Activated CD4-positive, alpha-beta T cell treated with anti-CD3 and anti-CD28 coated beads, Interleukin-2, Interleukin-4, amounts not matched to agents 100 ng/mL and 50 ng/mL, durations not matched to agents 16 hours and 8 hours (primary cell): ENCODE measurements at places on chromosomes 2 and 18.
A peak's percentile ranks its signal among the peaks of the same experiment; 100 is the strongest.

DNA sequence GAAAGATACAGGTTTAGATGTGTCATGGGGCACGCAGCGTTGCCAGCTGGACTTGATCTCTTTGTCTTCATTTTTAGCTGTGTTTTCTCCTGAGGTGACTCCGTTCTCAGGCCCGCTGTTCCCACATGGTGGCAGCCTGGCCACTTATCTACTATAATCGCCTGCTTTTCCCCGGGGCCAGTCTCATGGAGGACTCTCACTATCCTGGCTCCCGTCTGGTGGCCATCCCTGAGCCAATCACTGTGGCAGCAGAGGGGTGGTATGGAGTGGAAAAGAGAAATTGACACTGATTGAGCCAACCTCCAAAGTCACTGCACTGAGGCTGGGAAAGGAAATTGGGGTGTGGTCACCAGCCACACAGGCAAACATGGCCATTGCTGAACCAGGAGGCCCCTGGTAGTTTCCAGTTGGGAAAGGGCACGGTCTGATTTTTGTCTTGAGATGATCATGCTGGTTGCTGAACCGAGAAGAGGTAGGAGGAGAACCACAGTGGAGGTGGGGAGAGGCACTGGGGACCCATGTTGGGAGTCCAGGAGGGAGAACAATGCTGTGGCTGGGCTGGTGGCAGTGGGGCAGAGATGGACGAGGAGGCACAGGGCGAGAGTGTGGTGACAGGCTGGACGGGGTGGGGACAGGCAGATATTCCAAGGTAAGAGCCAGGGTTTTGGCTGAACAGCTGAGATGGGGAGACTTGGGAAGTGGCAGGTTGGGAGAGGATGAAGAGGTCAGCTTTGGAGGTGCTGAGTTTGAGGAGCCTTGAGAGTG lies 45.6 kb downstream of the KCNIP3 start:
- DNase-seq = no peak

DNA sequence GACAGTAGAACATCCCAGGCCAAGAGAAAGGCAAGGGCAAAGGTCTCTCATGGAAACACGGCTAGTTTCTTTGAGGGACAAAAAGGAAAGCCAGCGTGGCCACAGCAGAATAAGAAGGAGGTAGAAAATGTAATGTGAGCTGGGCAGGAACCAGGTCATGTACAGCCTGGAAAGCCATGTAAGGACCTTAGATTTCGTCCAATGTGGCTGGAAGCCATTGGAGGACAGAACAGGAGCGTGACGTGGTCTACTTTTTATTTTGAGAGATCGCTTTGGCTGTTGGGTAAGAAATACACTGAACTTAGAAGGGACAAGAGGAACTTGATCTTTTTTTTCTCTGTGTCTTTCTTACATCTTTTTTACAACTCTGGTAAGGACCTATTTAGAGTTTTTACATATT lies 57.8 kb upstream of the ANKRD44 start:
- DNase-seq = no peak

GRCh38 chr18:8762968-8763367 lies 57.6 kb downstream of the MTCL1 start:
- DNase-seq = no peak

GRCh38 chr18:2410688-2411087 lies 160.6 kb downstream of the METTL4 start:
- no peak for DNase-seq

DNA sequence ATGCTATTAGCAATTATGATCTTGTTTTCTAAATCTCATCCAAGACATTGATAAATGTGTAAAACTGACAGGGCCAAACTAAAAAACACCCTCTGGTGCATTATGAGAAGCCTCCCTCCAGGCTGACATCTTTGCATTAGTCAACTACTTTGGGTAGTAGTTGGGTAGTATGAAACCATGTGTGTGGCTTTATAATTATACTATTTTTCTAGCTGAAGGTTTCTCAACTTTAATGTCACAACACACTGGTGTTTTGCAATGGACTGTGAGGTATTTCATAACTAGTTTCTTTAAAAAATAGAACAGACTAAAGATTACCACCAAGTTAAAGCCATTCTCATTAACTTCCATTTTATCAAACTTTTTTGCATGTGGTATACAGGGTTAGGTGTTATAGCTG lies 73.1 kb upstream of the RBMS1 start:
- DNase-seq = no peak

DNA sequence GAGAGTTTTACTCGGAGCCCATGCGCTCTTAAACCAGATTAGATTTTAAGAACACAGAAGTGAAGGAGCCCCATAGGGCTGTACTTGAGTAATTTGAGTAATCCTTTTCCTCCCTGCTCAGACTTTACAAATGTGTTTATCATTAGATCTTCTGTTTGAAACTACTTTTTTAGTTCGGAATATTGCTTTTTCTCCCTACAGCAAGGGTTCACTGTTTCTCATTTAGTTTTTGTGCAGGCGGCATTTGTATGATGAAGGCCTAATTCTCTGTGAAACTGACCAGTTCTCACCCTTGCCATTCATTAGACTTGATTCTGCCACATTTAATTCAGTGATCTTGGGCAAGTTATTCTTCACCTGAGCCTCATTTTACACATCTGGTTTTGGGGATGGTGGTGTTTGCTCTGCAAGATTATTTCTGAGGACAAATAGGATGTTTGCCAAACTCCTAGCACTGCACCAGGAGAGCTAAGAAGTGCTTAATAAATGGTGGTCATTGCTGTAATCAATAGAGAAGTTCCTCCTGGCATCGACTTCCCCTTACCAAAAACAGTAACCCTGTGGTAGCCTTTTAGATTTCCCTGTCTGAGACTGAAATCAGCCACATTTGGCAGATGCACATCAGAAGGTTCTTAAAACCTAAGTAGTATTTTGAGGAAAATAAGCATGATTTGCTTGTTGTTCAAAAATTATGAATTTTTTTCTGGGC lies 2.2 kb downstream of the B3GNT2 start:
- DNase-seq = no peak

GRCh38 chr2:119255760-119256581 lies 32.3 kb downstream of the STEAP3 start:
- DNase-seq = no peak

GRCh38 chr2:33047939-33048338 lies 101.2 kb downstream of the LTBP1 start:
- no peak for DNase-seq

DNA sequence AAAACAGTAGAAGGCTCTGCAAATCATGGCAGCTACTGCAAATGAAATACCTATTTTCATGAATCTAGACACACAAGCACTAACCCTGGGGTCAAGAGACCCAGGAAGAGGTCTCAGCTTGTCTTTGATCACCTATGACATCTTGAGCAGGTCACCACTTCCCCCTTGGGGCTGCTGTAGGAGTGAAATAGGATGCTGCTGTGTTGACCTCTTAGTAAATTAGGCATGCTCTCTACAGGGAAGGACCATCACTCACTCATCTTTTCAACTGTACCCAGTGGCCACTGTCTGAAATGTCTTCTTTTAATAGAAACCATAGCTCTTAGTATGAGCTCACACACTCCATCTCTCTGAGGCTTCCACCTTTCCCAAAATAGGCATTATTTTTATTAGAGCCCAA lies 83.8 kb downstream of the NCK2 start:
- DNase-seq = no peak

DNA sequence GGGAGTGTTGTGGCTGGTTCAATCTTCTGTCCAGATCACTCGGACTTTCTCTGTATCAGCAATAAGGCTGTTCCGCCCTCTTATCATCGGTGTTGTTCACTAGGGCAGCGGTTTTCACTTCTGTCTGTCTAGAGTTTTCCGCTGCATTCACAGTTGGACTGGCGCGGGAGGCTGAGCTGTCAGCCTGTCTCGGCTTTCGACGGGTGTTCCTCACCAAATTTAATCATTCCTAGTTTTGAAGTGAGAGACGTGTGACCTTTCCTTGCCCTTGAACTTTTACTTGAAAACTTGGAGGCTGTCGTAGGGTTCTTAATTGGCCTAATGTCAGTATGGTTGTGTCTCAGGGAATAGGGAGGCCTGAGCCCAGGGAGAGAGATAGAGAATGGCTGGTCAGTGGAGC lies 108.3 kb downstream of the NFATC1 start:
- DNase-seq = no peak

GRCh38 chr2:176398243-176399073 lies 129.2 kb downstream of the MTX2 start:
- no peak for DNase-seq

DNA sequence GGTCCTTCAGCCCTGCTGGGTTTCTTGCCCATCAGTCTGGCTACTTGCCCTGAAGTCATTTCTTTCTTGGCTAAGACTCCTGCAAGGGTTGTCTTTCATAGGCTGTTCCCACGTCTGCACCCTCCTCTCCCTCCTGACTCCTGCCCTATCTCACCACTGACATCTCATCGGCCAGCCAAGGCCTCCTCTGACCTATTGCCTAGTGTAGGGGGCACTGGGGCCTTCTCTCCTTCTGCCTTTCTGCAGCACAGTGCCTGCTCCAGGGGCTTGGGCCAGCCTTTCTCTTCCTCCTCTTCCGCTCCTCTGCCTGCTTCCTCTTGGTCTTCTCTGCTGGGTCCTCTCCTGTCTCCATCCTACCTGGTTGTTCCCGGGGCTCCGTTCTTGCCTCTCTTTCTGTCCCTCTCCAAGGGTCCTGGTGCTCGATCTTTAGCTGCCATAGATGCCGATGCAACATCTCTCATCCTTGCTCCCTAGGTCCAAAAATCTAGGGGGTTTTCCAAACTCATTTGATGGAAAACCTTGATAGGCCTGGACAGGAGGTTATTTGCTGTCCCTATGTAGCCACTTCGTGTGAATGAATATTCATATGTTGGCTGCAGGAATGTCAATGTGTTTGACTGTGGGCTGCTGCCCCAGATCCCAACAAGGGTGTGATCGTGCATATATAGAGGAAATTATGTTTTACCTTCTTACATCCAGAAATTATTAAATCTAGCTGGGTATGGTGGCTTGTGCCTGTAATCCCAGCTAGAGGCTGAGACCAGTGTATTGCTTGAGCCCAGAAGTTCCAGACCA lies 9.7 kb upstream of the NT5DC4 start:
- no peak for DNase-seq

DNA sequence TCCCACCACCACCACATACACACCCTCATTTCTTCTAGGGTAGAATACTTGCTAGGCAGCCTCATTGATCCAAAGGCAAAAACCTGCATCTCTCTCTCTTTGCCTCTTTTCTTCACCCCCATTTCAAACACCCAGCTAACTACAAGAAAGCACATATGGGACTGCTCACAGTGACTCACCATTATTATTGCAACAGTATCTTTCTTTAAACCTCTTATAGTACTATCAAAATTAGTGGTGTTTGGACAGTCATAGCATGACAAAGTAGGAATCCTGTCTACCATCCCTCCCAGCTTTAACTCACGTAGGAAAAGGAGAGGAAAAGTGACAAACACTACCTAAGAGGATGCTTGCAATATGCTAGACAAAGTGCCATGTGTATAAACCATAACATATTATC lies 422.5 kb upstream of the CRIM1 start:
- DNase-seq = no peak

- no peak for DNase-seq
Observed at GRCh38 chr2:122423934-122424333, 668.5 kb downstream of the TSN start.

GRCh38 chr2:105427485-105427884 lies 28.6 kb upstream of the FHL2 start:
- DNase-seq = no peak

DNA sequence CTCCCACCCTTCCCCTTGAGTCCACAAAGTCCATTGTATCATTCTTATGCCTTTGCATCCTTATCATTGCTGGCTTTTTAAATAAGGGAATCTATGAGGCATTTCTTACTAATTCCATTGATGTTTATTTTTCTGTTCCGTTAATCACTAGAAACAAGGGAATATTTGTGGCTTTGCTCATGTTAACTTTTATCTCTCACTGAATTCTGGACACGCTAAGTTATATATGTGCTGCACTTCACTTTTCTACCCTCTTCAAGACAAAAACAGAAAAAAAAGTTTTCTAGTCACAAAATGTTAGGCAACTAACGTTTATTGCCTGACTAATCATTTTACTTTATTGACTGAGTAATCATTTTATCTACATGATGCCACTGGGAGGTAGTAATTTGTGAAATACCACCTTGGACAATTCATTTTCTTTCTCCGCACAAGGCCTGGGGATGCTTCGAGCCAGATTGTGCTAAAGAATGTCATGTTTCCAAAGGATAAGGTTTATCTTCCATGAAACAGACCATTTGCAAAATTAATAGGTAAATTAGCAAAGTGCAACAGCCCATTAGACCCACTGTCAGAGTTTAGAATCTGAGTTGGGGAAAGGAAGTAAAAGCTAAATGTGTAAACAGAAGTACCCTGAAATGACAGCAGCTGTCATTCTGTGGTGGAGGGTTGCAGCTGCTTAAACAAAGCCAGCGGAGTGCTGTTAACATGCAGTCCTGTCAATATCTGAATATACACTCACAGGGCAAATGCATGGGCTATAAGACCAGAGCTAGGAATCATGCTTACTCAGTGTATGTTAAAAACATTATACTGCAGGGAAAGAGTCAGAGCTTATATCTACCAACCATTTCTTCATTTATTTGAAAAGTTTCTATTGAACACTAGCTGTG lies 658.7 kb downstream of the CNTNAP5 start:
- DNase-seq = no peak

- DNase-seq = peak; percentile 9
Observed at GRCh38 chr2:168424112-168424951, 31.7 kb upstream of the CERS6 start.

GRCh38 chr2:196293751-196294515 lies 122.6 kb upstream of the STK17B start:
- no peak for DNase-seq

GRCh38 chr2:128379021-128380015 lies 60.6 kb upstream of the HS6ST1 start:
- DNase-seq = no peak

GRCh38 chr2:43080571-43081021 lies 145.8 kb downstream of the ZFP36L2 start:
- no peak for DNase-seq

- DNase-seq = no peak
Observed at GRCh38 chr2:131153529-131153928, 48.4 kb downstream of the PLEKHB2 start.

DNA sequence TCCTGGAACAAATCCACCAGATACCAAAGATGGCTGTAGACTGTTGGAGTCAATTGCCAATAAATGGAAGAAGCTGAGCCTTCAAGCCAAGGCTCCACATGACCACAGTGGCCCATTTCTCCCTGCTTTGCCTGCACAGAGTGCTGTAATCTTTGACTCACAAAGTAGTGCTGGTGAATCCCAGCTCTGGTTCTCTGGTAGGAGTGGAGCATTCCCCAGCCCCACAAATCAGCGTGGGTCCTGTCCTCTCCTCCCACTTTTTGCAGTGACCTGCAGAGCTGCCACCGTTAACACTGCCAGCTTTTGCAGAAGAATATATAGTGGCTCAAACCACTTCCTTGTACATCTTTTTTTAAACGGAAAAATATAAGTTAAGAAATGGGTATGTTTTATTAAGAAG lies 93.9 kb downstream of the MGAT5 start:
- DNase-seq = no peak
